ENCODE measurements at places on chromosomes 11 and 22.

- DNase-seq, result no peak
Observed at GRCh38 chr11:128610721-128611617, 23.6 kb upstream of the ETS1 start.

- DNase-seq, result no peak
Observed at GRCh38 chr11:132022733-132023478, 652.5 kb downstream of the NTM start.

DNA sequence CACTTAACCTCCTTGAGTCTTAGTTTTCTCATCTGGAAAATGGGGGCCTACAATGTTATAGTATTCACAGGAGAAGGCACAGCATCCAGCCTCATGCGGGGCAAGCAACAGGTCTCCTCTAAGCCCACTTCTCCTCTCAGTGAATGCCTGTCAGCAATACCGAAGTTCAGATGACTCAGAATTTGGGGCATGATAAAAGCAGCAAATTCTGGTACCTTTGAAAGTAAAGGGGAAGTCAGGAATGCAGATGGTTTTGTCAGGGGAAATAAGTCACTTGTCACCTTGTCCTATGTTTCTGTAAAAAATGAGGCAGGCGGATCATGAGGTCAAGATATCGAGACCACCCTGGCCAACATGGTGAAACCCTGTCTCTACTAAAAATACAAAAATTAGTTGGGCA lies 350.2 kb downstream of the LARGE1 start:
- DNase-seq, result no peak

GRCh38 chr11:45248501-45249011 lies 37.6 kb downstream of the SYT13 start:
- no peak for DNase-seq

DNA sequence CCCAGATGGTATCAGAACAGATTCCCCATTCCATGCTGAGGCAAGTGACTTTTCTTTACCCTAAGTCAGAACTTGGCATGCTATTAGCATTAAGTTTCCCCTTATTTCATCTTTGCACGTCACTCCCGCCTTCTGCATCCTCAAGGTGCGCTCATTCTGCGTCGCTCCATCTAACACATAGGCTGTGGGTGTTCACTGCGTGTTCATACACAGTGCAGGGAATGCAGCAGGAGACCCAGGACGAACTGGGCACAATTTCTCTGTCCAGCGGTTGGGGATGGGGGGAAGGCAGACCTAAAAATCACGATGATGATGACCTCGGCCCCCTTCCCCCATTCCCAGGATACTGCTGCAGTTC lies 19.7 kb upstream of the ACR start:
- no peak for DNase-seq

GRCh38 chr11:23865341-23865975 lies 631.4 kb upstream of the LUZP2 start:
- DNase-seq, result no peak

- no peak for DNase-seq
Observed at GRCh38 chr11:91156041-91156440, 933.2 kb upstream of the CHORDC1 start.

- no peak for DNase-seq
Observed at GRCh38 chr22:36465232-36466021, 16.0 kb downstream of the TXN2 start.

GRCh38 chr11:131537196-131537595 lies 166.8 kb downstream of the NTM start:
- no peak for DNase-seq

GRCh38 chr11:109071712-109072524 lies 350.1 kb upstream of the C11orf87 start:
- DNase-seq, result no peak

DNA sequence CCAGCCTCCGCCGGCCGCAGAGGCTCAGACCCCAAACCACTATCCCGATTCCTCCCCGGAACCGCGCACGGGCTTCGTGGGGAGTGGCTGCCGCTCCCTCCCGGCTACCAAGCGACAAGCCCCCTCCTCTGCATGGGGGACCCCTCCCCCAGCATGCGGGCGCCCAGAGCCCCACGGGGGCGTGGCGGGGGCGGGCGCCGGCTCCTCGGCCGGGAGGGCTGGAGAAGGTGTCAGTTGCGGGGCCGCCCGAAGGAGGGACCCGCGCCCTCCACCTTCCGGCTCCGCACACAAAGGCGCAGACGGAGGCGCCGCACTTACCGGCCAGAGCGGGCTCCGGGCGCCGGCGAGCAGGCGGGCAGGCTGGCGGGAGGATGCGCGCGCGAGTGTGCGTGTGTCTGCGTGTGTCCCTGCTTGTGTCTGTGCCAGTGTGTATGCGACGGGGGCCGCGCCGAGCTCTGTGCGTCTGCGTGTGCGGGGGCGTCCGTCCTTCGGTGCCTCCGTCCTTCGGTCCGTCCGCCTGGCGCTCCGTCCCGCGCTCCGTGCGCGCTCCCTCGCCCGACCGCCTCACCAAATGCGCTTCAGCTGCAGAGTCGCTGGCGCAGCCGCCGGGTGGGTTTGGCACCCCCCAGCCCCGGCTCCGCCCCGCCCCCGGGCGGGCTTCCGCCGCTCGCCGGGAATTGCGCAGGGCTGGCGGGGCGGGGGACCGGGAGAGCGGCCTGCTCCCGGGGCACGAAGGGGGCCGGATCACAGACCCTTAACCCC lies at the start of gene PTPN5:
Gene PTPN5 (minus strand): TSS at position 592 of the 762 bp plus-strand sequence. CDS start 19,840 bp downstream, outside the sequence.
- DNase-seq, result no peak

DNA sequence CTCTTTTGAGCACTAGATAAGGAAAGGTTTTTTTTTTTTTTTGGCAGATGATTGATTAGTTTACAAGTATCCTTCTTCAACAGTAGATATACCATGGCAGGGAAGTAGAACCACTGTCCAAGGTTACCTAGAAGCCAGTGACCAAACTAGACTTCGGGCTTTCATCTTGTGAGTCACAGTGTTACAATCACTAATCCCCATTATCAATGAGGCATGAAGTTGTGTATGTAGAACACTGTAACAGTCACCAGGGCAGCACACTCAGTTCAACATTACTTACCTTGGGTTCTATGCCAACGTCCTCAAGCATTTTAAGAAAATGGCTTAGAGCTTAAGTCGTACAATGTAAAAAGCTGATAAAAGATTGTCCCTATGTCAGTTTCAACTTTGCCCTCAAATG lies 430.9 kb downstream of the ETS1 start:
- no peak for DNase-seq

DNA sequence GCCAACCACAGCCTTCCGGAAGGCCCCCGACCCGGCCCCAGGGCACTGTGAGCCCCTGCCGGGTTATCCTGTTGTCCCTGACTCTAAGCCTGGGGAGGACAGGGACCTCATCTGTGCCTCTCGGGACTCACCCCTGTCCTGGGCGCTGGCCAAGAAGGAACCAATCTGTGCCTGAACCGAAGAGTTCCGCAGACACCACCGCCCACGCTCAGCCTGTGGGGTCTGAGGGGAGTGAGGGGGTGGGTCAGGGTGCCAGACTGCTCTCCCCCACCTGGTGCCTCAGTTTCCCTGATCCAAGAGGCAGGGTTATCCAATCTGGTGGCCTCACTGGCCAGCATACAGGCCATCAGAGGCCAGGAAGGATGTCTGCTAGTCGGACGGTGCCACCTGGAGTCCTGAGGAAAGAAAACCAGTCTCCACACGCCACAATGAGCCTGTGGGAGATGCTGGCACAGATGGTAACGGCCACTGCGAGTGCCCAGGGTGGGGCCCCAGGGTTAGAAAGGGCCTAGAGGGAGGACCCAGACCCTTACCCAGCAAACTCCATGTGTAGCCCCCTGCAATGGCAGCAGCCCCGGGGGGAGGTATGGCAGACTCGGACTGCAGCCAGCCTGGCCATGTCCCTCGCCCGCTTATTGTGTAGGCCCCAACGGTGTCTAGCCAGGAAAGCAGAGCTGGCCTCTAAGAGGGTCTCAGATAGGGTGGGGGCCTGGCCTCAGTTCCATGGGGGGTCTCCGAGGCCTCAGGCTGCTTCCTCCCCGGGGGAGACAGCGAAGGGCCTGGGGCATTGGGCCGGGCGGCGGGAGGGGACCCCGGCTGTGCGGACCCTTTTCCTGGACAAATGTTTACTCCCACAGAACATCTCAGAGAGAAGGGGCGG lies 827 bp upstream of the TNNT3 start:
- DNase-seq, result no peak

DNA sequence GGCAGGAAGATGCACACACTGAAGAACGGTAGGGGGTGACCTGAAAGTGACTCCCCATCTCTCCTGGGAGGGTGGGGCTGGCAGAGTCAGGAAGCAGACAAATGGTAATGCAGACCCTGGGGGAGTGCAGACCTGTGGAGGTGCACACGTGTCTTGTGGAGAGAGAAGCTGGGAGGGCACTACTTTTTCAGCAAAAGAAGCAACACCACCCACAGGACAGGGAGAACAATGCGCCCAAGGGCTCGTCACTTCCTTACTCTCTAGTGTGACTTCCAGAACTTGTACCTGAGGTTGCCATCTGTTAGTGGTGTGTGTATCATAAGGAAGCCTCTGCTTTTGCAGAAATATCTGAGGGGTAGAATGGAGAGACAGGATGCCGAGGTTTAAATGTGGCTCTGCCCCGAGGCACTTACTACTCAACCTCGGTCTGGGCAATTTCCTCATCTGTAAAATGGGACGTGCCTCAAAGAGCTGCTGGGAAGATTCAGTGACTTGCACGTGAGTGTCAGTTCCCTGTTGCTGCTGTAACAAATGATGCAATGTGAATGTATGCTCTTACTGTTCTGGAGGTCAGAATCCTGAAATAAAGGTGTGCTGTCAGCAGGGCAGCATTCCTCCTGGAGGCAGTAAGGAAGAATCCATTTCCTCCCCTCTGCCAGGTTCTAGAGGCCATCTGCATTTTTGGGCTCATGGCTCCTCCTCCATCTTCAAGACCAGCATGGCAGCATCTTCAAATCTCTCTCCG lies 323.4 kb downstream of the SHANK2 start:
- DNase-seq, result no peak

GRCh38 chr11:32062540-32062939 lies 28.3 kb upstream of the RCN1 start:
- DNase-seq, result no peak

- DNase-seq, result no peak
Observed at GRCh38 chr11:111792955-111793500, 26.8 kb upstream of the PPP2R1B start.

GRCh38 chr11:10058356-10058755 lies 235.7 kb downstream of the SBF2 start:
- no peak for DNase-seq

DNA sequence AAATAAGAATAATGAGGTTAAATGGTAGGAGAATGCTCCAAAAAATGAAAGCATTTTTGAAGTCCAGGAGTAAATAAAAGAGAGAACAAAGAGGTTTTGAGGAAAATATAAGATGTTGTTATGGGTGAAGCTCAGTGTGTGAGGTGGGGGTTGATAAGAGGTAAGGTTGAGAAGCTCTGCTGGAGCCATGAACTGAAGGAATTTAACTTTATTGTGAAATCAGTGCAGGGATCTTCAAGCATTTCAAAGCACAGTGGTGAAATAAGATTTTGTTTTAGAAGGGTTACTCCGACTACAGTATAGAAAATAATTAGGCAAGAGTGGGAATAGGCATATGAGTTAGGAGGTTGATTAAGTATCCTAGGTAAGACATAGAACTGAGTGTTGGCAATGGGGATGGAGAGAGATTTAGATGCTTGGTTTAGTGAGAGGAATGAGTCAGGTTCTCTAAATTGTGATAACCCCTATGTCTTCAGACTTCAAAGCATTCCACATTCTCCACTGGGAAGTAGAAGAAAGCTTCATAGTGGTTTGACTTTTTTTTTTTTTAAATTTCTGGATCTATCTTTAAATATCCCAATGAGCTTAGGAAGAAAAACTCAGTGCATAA lies 403.2 kb downstream of the AASDHPPT start:
- DNase-seq, result no peak

DNA sequence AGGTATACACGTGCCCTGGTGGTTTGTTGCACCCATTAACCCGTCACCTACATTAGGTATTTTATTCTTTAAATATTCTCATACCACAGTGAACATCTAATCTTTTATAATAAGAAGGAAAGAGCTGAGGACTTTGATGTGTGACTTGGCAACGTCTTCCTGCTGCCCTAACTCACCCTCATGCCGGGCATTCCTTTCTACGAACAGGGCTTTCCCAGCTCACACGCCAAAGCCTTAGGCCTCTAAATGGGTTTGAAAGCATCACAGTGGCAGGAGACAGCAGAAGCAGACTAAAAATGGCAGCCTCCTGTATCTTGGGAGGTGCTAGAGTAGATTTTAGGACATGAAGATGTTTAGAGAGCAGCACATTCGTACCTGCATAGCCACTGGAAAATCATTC lies 52.6 kb downstream of the CLTCL1 start:
- DNase-seq, result no peak

GRCh38 chr11:62611705-62612365 lies 740 bp downstream of the EML3 start:
- no peak for DNase-seq

DNA sequence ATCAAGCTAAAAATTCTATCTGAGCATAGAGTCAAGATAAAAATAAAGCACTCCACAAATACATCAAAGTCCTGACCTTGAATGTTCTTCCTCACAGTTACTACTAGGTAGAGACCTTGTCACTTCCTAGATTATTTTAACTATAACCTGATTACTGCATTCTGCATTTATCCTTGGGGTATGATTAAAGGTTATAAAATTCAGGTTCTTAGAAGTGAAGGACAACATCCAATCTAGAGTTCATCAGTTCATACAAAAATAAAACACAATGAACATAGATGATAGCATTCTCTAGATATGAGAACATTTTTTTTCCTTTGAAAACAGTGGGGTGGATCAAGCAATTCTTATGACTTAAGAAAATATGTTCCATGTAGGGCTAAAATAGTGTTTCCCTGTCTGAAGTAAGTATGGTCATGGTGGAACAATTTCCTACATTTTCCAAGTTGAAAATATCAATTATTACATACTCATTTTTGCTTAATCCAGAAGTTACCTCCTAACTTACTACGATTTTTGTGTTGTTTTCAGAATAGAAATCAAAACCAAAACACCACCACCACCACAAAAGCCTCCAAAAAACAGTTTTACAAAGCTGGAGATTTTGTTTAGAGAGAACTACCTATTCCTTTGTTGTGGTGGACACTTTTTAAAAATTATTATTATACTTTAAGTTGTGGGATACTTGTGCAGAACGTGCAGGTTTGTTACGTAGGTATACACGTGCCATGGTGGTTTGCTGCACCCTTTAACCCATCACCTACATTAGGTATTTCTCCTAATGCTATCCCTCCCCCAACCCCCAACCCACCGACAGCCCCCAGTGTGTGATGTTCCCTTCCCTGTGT lies 112.0 kb upstream of the DDI1 start:
- DNase-seq, result no peak

Data from activated gamma-delta T cell (primary cell).